ENCODE measurements at places on chromosomes 3 and 15.

GRCh38 chr3:106403371-106404145 lies 534.7 kb upstream of the CBLB start:
- DNase-seq = no peak

- peak; percentile 36 for DNase-seq
These were observed 15.0 kb downstream of the FRMD4B start for GRCh38 chr3:69370901-69371301.

- DNase-seq = peak; percentile 58
These were observed 36.0 kb downstream of the PHLDB2 start for GRCh38 chr3:111895071-111895470.

- no peak for DNase-seq
These were observed 60.0 kb downstream of the MAGEF1 start for GRCh38 chr3:184651904-184652303.

All from fibroblast of skin of abdomen (primary cell).